Erythroblast (primary cell): ENCODE measurements at places on chromosomes 1 and 21.

- no peak for DNase-seq
Measured at GRCh38 chr1:159554261-159554660, 18.5 kb upstream of the OR10J5 start.

DNA sequence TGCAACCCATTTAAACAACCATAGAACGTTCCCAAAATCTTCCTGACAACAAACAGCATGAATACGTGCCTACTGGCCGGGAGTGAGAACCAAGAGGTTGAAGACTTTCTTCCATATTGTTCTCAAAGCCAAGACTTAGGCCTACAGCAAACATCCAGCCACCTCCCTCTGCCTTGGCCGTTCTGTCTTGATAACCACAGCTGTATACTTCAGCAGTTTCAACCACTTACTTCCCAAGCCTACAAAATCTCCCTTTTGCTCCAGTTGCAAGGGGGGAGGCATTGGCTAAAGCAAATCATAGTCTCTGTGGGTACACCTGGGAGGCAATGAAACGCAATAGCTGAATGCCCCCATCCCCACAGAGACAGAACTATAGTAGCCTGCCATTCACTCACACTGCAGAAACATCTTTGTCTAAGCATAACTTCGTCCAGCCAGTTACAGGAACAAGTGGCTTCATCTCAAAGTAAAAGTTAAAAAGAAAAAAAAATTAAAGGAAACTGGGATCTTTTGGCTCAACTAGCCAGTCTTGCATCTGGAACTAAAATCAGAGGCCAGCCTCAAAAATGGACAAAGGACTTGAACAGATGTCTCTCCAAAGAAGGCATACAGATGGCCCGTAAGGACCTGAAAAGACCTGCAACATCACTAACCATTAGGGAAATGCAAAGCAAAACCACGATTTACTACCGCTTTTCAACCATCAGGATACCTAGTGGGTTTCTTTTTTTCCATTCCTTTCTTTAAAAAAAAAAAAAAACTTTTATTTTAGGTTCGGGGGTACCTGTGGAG lies 186.0 kb downstream of the PSMG1 start:
- no peak for DNase-seq

- DNase-seq, result peak; percentile 84
Measured at GRCh38 chr1:27102707-27103468, 52.0 kb downstream of the SLC9A1 start.

GRCh38 chr1:162389021-162389818 lies 7.7 kb downstream of the C1orf226 start:
- DNase-seq, result no peak

- DNase-seq, result no peak
Measured at GRCh38 chr1:39190096-39190495, 14.4 kb upstream of the MACF1 start.

GRCh38 chr1:225931270-225932136 lies 7.5 kb upstream of the PYCR2 start:
- peak; percentile 85 for DNase-seq

DNA sequence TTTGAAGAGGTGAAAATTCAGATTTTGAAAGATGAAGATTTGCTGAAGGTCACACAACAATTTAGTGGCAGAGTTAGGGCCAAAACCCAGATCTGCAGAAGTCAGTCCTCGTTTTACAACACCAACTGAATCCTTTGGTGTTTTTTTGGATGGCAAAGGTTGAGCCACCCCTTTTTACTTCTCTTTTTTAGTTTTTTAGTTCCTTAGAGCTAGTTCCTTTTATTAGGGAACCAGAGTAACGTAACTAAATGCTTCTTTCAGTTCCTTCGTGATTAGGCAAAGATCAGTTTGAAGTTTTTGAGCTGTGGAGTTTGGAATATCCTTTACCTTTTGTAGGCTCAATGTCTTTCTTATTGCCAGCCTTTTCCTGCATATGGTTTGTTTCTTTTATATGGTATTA lies 67.9 kb upstream of the ARID1A start:
- no peak for DNase-seq

- DNase-seq, result no peak
Measured at GRCh38 chr1:237705462-237705861, 185.3 kb downstream of the ZP4 start.

- peak; percentile 85 for DNase-seq
Measured at GRCh38 chr1:89701746-89702241, 68.9 kb downstream of the LRRC8C start.

- DNase-seq, result no peak
Measured at GRCh38 chr21:34567604-34568155, 47.2 kb downstream of the RCAN1 start.

- DNase-seq, result no peak
Measured at GRCh38 chr21:16424331-16424751, 694.6 kb downstream of the USP25 start.

GRCh38 chr1:82377201-82377884 lies 576.6 kb downstream of the ADGRL2 start:
- DNase-seq, result no peak

GRCh38 chr1:160028426-160028825 lies 3.4 kb downstream of the PIGM start:
- no peak for DNase-seq

DNA sequence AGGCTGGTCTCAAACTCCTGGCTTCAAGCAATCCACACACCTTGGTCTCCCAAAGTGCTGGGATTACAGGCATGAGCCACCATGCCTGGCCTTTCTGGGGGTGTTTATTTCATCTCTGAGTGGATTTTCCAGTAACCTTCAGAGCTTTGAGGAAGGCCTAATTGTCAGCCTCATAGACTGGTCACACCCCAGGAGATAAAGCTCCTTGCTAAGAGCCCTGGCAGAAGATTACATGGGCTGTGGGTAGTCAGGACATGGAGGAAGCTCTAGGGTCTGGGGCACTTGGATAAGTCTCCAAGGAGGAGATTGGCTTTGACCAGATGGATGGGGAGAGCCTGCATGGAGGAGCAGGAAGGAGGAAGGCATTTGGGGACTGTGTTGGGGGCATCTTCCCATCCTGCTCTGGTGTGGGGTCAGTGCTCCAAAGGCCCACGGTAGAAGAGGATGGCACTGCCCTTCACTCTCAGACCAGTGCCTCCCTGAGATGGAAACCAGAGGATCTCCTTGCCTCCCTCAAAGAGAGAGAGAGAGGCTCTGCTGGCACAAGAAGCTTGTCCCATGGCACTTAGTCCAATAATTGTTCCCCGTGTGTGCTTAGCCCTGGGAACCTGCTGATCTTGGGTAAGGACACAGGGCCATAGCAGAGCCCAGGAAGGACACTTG lies 14.7 kb upstream of the GSTM4 start:
- peak; percentile 56 for DNase-seq

DNA sequence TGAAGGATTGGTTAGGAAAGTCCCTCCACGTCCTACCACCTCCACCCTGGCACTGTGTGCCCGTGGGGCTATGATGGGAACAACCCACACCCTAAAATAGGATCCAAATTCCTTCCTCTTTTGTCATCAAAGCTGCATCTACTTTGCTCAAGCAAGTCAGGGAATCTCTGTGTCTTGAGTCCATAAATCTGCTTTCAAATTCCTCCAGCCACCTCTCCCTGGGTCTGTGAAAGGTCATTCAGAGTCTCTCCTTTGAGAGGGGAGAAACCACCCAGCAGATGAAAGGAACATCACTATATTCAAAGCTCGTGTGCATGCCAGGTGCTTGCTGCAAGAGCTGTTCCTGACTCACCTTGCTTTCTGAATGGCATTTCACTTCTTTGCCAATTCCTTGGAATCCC lies 243.6 kb downstream of the TM2D1 start:
- DNase-seq, result no peak

- no peak for DNase-seq
Measured at GRCh38 chr1:15835205-15835740, 12.2 kb upstream of the SPEN start.

- DNase-seq, result no peak
Measured at GRCh38 chr1:39478126-39478915, 13.1 kb upstream of the BMP8A start.

- no peak for DNase-seq
Measured at GRCh38 chr1:57204942-57205787, 218.7 kb downstream of the DAB1 start.

DNA sequence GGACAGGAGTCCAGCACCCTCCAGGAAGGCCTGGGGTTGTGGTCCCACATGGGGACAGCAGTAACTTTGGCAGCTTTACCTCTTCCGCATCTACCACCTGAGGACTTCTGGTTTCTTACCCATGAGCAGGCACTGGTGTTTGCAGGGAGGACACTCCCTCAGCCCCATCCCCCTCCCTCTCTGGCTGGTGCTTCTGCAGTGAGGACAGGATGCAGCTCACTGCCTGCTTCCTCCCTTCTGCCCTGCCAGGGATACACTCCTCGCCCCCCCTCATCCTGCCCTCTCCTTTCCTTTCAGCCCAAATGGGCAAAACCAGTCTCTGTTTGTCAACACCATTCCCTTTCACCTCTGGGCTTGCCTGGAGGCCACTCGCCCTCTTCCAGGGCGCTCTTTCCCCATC lies 62.4 kb downstream of the KIRREL1 start:
- no peak for DNase-seq

- no peak for DNase-seq
Measured at GRCh38 chr1:4796161-4797015, 142.0 kb downstream of the AJAP1 start.

DNA sequence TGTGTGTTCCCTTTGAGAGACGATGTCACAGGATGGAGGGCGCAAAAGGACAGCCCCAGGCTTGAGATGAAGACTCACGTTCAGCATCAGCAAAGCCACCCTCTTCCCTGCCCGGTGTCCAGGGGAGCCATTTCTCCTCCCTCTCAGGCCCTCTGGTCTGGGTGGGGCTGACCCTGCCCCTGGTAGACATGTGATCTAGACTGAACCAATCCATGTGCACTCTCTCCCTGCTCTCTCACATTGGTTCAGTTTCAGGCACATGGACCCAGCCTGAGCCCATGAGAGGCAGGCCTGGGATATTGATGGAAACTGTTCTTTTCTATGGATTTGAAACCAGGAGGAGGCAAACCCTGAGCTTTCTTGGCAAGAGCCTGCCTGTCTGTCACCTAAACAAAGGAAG lies 115.6 kb upstream of the IGSF21 start:
- no peak for DNase-seq

GRCh38 chr1:200899015-200899386 lies 4.3 kb downstream of the INAVA start:
- no peak for DNase-seq

DNA sequence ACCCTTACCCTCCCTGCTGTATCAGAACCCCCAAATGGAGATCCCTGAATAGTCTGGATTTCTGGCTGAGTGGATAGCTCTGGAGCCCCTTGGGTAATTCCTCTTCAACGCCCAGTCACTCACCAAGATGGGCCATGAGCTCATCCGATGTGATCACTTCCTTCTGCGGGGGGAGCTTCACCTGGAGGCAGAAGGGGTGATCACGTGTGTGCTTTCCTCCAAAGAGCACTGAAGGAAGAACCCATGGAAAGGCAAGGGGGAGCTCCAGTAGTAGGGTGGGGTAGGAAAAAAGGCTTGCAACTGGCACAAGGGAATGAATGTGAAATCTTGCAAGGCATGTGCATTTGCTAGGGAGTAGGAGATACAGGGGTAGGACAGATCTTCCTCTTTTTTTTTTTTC lies 5.1 kb downstream of the MINDY1 start:
- DNase-seq, result no peak

GRCh38 chr21:35520856-35521255 lies 471.8 kb upstream of the RUNX1 start:
- DNase-seq, result no peak

GRCh38 chr1:202593845-202594244 lies 116.4 kb downstream of the SYT2 start:
- no peak for DNase-seq

- DNase-seq, result peak; percentile 41
Measured at GRCh38 chr1:159208175-159208825, 3.6 kb downstream of the ACKR1 start.

DNA sequence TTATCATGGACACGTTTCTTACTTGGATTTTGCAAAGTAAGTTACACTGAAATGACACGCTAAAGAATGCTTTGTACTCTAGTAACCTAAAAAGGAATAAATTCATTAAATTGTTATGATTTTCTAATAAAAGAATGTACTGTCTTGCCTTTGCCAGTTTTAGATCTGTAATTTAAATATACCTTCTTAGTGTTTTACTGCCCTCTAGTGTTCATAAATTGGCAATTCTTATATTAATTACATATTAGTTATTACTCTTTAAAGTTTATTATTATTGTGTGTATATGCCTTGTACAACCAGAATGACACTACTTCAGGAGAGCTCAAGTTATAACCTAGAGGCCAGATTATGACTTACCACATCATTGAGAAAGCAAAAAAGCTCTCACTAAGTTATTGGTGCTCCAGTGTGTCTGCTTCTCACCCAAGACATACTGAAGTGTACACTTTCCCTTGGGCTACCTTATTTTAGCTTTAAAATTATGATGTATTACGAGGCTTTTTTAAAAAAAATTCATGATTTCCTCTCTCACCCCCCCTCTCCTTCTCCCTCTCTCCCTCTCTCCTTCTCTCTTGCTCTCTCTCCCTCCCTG lies 169.9 kb downstream of the HS2ST1 start:
- peak; percentile 66 for DNase-seq

- no peak for DNase-seq
Measured at GRCh38 chr1:7313081-7313546, 458.0 kb upstream of the VAMP3 start.

DNA sequence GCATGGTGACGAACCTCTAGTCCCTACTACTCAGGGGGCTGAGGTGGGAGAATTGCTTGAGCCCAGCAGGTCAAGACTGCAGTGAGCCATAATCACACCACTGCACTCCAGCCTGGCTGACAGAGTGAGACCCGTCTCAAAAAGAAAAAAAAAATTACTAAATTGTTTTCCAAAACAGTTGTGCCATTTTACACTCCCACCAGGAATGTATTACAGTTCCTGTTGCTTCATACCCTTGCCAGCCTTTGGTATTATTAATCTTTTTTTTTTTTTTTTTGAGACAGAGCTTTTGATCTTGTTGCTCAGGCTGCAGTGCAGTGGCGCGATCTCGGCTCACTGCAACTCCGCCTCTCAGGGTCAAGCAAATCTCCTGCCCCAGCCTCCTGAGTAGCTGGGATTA lies 55.9 kb downstream of the RPS6KA1 start:
- DNase-seq, result no peak

DNA sequence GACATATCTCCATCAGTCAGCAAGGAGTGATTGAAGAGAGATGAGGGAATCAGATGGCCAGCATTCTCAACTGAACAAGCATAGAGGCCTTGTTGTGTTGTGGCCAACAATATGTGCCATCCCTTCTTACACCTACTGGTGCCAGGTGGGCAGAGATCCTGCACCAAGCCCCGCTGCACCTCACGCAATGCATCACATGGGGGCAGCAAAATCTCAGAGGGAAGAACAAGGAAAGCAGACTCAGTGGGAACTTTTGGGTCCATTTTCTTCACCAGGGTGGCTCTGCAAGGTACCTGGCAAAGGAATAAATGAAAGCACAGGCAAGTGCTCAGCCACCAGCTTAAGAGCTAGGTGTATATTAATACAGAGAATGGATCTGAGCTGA lies 33.2 kb downstream of the HSD3B2 start:
- no peak for DNase-seq
